Activated CD8-positive, alpha-beta memory T cell treated with anti-CD3 and anti-CD28 coated beads for 4 hours (primary cell): ENCODE measurements at places on chromosomes 1 and 21.

DNA sequence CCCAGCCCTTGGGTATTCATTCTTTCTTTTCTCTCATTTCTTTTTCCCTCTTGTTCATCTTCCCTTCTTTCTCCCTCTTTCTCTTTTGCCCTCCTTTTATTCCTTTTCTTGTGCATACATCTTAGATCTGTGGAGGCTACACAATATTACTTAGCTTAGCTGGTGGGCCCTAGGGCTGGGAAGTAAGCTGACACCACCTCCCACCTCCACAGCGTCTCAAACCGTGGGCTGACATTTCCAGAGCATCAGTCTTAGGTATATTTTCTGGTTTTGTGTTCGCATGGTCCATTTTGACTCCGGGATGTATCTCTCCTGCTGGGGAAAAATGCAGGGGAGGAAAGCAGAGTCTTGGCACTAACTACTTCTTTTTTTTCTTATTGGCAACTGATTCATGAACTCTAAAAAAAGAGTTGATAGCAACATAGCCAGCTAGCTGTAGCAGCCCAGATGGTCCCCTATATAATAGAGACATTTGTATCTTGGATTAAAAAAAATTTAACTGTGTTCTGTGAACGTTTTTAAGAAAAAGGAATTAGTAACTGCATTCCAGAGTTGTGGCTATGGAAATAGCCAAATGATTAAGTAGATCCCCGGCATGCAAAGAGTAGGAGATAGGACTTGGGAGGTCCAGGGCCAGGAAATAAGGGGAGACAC lies 15.5 kb downstream of the CNIH3 start:
- no peak for DNase-seq

DNA sequence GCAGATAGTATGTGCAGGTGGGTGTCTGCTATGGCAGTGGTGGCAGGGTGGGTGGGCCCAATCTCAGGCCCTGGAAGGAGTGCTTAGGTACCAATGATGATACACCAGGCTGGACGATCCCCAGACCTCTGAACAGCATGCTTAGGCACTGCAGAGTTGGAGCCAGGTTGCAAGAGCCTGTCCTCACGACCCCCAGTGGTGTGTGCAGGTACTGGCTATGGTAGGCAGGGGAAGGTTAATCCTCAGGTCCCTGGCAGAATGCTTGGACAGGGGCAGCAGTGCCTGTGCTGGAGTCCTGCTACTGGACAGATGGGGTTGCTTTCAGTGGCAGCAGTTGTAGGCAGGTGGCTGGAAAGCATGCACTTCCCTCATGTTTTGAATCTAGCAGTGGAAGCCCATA lies 100.5 kb upstream of the NEK7 start:
- no peak for DNase-seq

DNA sequence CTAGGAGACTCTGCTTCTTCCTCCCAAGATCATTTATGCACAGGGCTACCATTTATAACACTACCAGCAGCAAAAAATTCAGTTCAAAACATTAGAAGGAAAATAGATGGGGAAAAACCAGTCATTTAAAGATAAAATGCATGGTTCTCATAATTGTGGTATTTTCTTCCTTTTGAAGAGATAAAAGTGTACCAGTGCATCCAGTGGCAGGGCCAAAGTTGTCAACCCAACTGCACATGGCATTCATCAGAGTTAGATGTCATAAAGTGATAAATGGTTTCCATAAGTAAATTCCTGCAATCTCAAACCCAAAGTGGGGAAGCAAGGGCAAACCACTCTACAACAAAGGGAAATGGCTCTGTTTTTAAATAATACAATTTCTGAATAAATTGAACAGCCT lies 119.1 kb upstream of the DMRTA2 start:
- DNase-seq: no peak

DNA sequence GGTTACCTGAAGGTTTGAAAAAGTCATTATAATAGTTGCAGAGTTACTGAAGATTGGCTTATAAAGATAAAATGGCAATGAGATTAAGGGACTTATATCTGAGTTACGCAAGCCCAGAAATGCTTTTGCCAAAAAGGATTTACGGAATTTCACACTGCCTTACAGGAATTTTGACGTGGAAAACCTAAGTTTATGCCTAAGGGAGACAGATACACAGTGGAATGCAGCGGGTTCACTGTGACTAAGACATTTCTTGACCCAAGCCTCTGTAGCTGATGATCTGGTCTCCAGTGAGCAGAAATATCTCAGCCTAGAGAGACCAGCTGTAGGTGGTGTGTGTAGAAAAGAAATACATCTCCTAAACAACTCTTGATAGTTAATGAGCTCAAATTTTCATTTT lies 10.1 kb upstream of the EXO1 start:
- DNase-seq: no peak

DNA sequence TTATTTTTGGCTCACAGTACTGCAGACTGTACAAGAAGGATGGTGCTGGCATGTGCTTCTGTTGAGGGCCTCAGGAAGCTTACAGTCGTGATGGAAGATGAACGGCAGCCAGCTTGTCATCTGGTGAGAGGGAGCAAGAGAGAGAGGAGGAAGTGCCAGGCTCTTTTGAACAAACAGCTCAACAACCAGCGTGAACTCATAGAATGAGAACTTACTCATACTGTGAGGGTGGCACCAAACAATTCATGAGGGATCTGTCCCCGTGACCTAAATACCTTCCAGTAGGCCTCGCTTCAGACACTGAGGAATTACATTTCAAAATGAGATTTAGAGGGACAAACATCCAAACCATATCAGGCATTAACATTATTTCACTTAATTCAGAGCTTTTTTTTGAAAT lies 84.7 kb downstream of the PKN2 start:
- DNase-seq: no peak

DNA sequence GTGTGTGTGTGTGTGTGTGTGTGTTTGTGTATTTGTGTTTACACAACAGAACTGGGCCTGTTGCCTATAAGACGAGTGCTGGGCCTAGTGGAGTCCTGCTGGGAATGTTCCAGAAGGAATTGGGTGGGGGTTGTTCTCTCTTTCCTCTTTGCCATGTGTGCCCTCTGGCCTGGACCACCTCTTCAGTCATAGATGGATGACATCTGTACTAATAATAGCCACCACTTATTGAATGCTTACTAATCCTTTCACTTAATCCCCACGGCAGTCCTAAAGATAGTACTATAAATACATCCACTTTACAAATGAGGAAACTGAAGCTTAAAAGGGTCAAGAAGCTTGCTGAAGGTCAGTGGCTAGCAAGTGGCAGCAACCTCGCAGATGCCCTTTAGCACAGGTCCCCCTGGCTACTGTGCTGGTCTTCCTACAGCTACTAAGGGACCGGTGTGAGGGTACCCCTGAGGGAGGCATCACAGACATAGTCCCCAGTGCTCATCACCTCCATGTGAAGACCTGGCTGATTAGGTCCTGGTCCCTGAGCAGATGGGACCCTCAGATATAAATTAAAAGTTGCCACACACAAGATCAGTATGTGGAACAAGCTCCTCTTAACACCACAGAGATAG lies 55.2 kb upstream of the KIF1B start:
- no peak for DNase-seq
